Fibroblast of the conjunctiva (primary cell): ENCODE measurements at places on chromosomes 16 and 17.

DNA sequence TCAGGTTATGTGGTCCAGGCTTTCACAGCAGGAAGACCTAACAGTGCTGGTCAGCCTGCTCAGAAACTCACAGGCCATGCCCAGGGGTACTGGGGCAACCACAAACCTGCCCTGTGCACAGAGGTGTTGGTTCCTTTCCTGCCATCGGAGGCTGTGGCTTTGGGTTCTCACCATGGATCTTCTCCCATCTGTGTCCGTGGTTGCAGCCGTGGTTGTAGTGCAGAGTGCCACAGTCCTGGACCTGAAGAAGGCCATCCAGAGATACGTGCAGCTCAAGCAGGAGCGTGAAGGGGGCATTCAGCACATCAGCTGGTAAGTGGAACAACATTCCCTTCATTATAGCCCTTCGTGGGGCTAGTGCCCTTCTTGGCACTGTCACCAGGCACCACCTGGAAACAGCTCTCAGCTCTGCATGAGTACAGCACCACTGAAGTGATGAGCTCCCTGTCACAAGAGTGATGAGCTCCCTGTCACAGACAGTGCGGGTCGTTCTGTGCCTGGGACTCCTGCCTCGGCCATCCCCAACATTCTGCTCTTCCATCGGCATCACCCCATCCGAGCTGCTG lies 2.0 kb downstream of the SNRNP25 start:
- DNase-seq, result no peak

DNA sequence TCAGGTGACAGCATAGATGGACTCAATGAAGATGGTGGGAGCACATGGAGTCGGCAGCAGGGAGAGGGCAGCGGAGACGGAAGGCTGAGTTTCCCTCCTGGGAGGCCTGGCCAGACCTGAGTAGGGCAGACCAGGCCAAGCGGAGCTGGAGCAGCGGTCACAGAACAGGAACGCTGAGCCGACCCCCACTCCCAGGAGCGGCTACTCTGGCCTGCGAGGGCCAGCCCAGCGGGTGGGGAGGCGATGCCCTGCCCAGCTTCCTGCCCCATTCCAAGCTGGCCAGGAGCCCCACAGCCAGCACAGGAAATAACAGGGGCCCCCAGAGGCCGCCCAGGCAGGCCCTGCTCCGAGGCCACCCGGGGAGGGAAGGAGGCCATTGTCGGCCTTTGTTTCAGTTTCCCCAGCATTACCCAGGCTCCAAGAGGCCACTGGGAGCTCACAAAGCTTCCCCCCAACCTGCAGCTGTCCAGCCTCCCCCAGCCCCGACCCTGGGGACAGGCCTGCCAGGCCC lies 79.8 kb downstream of the ZNF423 start:
- no peak for DNase-seq

GRCh38 chr16:59046335-59046734 lies 312.2 kb upstream of the GOT2 start:
- DNase-seq, result no peak

DNA sequence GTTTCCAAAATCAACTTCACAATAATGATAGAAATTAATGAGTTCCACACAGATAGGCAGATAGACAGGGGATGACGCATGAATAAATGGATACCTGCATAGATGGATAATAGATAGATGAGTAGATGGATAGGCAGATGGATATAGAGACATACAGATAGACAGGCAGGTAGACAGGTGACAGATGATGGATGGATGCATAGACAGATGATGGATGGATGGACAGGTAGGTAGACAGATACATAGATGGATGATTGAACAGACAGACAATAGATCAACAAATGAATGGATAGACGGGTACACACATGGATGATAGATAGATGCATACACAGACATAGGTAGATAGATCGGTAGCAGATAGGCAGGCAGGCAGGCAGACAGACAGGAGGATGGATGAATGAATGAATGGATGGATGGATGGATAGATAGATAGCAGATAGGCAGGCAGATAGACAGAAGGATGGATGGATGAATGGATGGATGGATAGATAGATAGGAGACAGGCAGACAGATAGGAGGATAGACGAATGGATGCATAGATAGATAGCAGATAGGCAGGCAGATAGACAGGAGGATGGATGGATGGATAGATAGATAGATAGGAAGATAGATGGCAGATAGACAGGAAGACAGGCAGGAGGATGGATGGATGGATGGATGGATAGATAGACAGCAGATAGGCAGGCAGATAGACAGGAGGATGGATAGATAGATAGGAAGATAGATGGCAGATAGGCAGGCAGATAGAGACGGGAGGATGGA lies 142.5 kb downstream of the RBFOX3 start:
- DNase-seq, result no peak

- no peak for DNase-seq
These were observed 75.9 kb downstream of the NLK start for GRCh38 chr17:28118362-28118761.

DNA sequence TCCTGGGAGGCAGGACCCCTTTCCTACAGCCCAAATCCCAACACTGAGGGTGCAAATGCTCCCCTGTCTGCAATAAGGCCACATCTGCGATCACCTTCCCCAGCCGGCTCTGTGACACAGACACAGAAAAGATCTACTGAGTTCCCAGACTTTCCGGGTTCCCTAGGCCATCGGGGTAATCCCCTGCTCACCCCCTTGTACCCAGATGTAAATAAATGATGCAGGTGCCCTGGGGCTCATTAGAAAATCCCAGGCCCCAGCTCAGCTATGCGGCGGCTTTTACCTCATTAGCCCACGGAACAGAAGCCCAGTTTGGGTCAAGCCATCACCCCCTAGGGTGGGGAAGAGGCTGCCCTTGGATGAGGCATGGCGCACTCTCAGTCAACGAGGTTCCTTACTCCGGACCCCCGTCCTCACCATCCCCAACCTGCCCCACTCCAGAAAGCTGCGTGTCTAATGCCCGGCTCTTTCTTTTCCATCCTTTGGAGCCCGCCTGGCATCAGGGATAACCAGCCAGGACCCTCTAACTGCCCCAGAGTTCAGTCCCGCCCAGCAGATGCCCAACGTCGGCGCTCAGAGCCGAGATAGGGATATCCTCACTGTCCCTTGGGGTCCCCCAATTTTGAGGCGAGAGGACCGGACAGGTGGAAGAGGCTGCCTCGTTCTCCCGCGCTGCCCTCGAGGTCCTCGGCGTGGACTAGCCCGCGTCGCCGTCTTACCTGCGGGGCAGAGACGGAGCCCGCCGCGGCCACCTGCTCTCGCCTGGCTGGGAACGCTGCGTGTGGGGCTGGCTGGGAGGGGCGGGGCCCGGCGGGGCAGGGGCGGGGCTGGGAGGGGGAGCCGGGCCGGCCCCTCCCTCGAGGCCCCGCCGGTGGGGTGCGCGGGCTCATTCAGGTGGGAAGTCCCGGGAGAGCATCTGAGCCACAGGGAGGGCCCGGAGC lies at the start of gene ZNF385C:
ZNF385C (minus strand) TSS at position 783 of the 941 bp plus-strand sequence. CDS start 35,417 bp downstream, outside the sequence.
- no peak for DNase-seq

- no peak for DNase-seq
These were observed 693 bp upstream of the HOXB4 start for GRCh38 chr17:48578616-48579470.

DNA sequence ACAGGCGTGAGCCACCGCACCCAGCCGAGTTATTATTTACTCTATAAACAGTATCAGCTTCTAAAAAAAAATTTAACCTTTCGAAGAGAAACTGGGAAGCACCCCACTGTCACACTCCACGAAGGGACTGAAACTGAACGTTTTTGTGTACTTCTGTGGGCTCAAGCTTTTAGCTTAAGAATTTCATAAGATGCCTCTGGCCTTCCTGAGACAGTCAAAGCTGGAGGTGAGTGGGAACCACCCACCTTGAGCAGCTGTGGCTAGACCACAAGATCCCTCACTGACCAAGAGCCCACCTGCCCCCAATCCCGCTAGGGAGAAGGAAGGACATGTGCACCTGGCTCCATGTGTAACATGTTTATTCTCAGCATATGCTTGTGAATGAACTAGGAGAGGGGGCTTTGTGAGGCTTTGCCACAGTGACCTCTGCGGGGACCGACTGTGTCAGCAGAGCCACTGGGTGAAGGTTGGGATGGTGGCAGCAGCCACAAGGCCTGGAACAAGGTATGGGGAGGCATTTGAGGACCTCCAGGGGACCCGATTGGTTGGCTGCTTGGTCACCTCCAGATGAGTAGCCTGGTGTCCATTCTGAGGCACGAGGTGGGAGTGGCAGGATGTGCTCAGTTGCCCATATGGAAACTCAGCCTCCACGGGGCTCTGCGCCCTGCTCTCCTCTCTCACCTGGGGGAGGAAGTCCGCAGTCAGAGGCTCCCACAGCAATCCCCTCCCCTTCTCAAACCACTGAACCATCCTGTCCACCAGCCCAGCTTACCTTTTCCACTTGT lies 4.8 kb downstream of the DPEP3 start:
- no peak for DNase-seq

GRCh38 chr16:17654142-17654541 lies 183.4 kb upstream of the XYLT1 start:
- DNase-seq, result no peak

DNA sequence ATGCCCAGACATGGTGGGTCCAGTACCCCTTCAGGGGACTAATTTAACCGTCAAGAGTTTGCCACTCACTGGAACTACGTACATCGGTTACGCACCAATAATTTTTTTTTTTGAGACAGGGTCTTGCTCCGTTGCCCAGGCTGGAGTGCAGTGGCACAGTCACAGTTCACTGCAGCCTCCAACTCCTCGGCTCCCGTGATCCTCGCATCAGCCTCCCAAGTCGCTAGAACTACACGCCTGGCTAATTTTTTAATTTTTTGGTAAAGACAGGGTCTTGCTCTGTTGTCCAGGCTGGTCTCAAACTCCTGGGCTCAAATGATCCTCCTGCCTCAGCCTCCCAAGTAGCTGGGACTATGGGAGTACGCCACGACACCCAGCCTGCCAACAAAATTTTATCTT lies 15.6 kb downstream of the RPH3AL start:
- DNase-seq, result no peak

GRCh38 chr17:42543190-42544079 lies 7.4 kb downstream of the NAGLU start:
- DNase-seq, result no peak

DNA sequence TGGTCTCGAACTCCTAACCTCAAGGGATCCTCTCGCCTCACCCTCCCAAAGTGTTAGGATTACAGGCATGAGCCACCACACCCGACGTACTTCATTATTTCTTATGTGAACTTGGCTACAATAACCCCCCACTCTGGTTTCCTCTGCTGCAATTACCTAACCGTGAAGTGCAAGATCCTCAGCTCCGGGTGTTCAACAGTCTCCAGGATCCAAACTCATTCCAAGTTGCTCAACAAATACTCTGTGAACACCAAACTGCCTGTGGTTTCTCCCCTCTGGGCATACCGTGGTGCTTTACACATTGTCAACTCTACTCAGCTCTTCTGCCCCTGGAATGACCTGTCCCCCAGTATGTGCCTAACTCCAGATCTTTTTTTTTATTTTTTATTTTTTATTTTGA lies 6.8 kb upstream of the SULT1A1 start:
- DNase-seq, result no peak
